ENCODE measurements at places on chromosomes 13 and 19.
A peak's percentile ranks its signal among the peaks of the same experiment; 100 is the strongest.

- no peak for DNase-seq
Measured at GRCh38 chr13:48979892-48980291, 4.2 kb downstream of the FNDC3A start.

GRCh38 chr13:50080203-50080910 lies 65.1 kb downstream of the KCNRG start:
- DNase-seq, result peak; percentile 29

GRCh38 chr19:39052243-39052746 lies 19.9 kb upstream of the FBXO27 start:
- peak; percentile 56 for DNase-seq

- DNase-seq, result no peak
Measured at GRCh38 chr19:17406887-17407196, 1.4 kb upstream of the BST2 start.

- DNase-seq, result no peak
Measured at GRCh38 chr19:49213791-49214190, 56.2 kb downstream of the TRPM4 start.

DNA sequence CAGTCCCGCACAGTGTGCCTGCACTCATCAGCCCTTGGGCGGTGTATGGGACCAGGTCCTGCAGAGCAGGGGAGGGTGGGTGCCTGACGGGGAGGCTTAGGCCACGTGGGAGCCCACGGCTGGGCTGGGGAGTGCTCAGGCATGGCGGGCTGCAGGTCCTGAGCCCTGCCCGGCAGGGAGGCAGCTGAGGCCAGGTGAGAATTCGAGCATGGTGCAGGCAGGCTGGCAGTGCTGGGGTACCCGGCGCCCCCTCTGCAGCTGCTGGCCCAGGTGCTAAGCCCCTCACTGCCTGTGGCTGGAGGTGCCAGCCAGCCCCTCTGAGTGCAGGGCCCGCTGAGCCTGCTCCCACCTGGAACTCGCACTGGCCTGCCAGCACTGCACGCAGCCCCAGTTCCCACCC lies 630.9 kb upstream of the PCDH20 start:
- DNase-seq, result no peak

DNA sequence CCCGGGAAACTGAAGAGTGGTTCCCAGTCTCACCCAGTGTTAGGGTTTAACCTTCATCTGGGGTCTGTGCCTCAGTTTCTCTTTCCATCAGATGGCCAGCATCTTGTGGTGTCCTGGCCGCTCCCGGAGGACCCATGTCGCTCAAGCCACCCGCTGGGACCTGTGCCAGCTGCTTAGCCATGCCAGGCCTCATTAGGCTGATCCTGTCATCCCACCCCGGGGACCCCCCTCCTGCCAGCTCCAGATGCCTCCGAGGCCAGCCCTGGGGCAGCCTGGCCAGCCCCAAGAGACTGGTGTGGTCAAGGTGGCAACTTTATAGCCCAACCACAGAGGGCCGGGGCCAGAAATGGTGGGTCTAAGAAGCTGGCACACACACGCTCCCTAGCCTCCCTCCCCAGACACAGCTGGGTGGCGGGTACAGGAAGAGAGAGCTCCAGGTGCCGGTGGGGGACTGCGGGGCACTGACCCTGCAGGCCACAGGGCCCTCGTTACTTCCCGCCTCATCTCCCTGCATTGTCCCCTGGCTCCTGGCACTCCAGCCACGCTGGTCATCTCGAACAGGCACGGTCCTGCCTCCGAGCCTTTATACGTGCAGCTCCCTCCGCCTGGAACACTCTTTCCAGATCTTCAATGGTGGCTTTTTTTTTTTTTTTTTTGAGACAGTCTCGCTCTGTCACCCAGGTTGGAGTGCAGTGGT lies 3.4 kb downstream of the NRTN start:
- no peak for DNase-seq

GRCh38 chr19:13979244-13979615 lies 26.9 kb downstream of the RFX1 start:
- no peak for DNase-seq

DNA sequence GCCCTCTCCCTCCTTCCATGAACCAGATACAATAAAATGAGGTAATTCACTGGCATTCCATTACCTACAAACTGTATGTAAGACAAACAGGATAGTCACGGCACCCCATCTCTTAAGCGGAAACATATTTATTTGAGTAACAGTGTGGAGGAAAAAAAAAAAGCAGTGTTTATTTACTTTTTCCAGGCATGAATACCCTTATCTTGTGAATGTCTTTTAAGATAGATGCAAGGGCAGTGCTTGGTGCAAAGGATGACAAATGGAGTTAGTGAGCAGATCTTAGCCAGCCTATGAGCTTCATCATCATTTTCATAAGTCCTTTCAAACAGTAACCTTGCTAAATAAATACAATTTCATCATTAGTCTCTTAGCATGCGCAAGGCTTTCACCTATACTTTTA lies 1661.8 kb upstream of the SPRY2 start:
- DNase-seq, result no peak

GRCh38 chr13:32947411-32948276 lies 68.6 kb upstream of the KL start:
- DNase-seq, result no peak

DNA sequence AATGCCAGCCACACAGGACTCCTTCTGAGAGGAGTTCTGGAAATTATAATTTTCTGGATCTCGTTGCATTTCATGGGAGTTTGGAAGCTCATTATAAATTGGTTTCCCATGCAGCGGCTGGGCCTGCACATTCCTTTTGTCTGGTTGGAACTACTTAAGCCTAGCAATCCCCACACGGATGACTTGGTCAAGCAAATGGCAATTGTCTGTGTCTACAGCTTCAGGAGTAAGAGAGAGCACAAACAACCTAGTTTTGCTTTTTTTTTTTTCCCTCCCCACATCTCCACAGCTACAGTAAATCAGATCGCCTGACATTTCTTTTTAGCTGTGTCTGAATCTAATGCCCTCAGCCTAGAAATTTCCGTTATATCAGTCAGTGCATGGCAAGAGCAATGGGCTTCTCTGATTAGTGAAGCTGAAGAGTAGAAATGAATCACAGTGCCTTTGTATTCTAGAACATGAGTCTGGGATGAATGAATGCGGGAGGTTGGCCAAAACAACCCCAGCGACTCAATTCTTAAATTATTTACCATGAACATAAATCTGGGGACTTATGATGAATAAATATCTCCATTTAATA lies 15.1 kb downstream of the PCDH8 start:
- no peak for DNase-seq

GRCh38 chr19:49791776-49792445 lies 21.2 kb downstream of the FUZ start:
- DNase-seq, result no peak

- no peak for DNase-seq
Measured at GRCh38 chr13:77806518-77806917, 109.0 kb downstream of the SLAIN1 start.

DNA sequence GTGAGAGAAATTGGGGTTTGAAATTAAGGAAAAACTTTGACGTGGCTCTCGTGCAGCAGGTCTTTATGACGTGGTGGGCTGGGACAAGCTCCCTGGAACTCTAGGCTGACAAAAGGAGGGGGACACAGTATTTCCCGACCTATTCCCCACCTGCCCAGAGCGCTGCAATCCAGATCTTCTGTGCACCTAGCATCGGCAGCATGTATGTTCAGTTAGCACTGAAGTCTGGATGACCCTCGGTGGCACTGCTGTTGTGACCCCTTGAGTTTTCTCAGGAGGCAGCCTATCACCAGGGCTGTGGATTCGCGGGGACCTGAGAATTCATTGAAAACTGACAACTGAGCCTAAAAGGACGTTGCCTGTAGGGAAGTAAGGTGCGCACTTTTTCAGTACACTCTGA lies 9.1 kb upstream of the ZNF536 start:
- DNase-seq, result no peak

DNA sequence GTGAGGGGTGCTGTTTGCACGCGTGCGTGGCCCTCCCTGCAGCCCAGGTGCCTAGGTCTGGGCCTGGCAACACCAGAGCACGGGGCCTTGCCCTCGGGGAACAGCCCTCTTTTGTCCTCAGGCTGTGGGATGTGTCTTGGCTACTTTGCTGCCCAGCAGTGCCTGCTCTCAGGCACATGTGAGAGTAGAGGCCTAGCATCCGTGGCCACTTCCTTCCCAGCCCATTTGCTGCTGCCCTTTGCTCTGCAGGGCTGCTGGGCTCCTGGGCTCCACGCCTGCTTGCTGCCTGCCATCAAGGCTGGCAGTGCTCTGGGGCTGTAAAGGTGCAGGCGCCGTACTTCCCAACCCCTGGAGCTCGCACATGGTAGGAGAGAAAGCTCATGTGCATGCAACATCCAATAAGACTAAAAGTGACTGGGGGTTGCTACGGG lies 46.6 kb downstream of the CAPN12 start:
- DNase-seq, result no peak

GRCh38 chr19:16849168-16849567 lies 20.0 kb downstream of the SIN3B start:
- no peak for DNase-seq

Data from activated B cell treated with CpG ODN at 0.5 μM for 24 hours (primary cell).